Fibroblast of lung (primary cell): ENCODE measurements at places on chromosomes 4 and X. TPM values are rescaled to one million over a fixed set of nuclear protein-coding genes. Genes with fewer than 3 reads are reported as not detected.

The SULT1E1 gene
- not detected in 2 replicates for total RNA-seq

DNA sequence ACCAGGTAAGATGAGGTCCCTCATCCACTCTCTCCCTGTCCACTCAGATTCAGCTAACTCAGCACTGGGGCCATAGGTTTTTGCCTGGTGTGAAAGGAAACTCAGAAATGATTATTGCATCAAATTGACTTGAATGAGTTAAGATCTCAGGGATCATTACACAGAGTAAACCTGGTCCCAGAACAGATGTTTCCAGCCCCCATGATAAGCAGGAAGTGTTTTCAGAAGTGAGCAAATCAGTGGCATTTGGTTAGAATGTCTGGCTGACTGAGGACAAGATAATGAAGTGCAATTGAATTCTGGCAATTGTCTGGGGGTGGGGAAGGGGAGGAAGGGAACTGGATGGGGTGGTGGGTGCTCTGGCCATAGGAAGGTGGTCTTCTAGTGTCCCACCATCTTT, 108.0 kb downstream of the CHIC2 start:
- no peak for DNase-seq
- H3K36me3 ChIP-seq = no peaks in the 10 kb centered on the region
- H3K4me3 ChIP-seq = no peak overlapping the region
- no peak overlapping the region for H3K27ac ChIP-seq
- no peaks in the 10 kb centered on the region for H3K27me3 ChIP-seq
- peaks cover 2% of the 10 kb centered on the region for H3K4me1 ChIP-seq

DNA sequence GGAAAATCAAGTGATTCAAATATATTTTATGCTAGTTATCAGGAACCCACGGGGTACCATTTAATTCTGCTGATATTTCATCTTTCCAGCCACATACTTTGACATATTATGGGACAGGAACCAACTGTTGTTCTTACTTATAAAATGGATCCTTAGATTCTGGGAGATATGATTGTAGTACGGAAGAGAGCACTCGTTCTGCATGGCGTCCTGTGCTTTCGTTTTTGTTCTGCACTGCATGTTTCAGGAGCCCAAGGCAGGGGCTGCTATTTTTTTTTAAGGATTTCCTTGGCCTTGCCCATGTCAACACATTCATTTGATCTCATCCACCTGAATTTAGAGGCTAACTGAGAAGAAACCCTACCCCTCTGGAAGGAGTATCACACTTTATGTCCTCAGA, 245.5 kb upstream of the TLL1 start:
- no peaks in the 10 kb centered on the region for H3K36me3 ChIP-seq
- no peak overlapping the region for H3K27ac ChIP-seq
- no peaks in the 10 kb centered on the region for H3K27me3 ChIP-seq
- no peak for DNase-seq

The SYP gene
- total RNA-seq = 0.17 and 0.26 TPM in 2 replicates

GRCh38 chr4:159006202-159006601, 96.7 kb upstream of the RAPGEF2 start:
- H3K4me3 ChIP-seq = no peak overlapping the region
- peaks cover 15% of the 10 kb centered on the region for H3K4me1 ChIP-seq

DNA sequence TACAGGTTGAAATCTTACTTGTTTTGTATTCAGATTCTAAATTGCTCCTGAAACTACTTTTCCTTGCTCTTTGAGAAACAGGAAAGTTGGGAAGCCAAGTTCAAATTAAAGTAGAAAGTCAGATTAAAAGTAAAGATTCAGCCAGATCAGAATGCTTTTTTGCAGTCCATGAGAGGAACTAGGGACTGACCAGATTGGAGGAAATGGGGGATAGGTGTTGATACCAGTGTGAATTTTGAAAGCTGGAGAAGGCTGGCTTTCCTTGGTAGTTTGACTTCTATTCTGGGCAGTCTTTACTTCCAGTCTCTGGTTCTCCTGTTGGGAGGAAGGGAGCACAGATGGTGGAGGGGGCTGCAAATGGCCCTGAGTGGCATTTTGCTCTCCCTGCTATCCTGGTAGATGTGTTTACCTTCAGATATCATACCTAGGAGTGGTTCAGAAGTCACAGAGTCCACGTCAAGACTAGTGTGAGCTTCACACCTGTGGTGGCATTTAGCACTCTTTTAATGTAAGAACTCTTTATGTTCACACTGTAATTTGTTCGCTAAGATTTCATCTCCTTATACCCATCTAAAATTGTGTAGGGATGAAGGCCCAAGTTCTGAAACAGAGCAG, 68.8 kb downstream of the FNIP2 start:
- no peak for DNase-seq
- no peak overlapping the region for H3K27ac ChIP-seq
- H3K4me1 ChIP-seq = no peaks in the 10 kb centered on the region
- H3K4me3 ChIP-seq = no peak overlapping the region
- no peaks in the 10 kb centered on the region for H3K36me3 ChIP-seq

The CSAG3 gene
- total RNA-seq = not detected in 2 replicates

GRCh38 chr4:87532109-87532508, 2.9 kb upstream of the SPARCL1 start:
- no peaks in the 10 kb centered on the region for H3K36me3 ChIP-seq
- no peak overlapping the region for H3K4me3 ChIP-seq
- H3K27ac ChIP-seq = no peak overlapping the region
- H3K27me3 ChIP-seq = no peaks in the 10 kb centered on the region
- H3K4me1 ChIP-seq = peaks cover 3% of the 10 kb centered on the region

The CFAP99 gene
- total RNA-seq = under 0.01 TPM in 1 of 2 replicates, not detected in the other

The PSAPL1 gene
- total RNA-seq = not detected in 2 replicates

DNA sequence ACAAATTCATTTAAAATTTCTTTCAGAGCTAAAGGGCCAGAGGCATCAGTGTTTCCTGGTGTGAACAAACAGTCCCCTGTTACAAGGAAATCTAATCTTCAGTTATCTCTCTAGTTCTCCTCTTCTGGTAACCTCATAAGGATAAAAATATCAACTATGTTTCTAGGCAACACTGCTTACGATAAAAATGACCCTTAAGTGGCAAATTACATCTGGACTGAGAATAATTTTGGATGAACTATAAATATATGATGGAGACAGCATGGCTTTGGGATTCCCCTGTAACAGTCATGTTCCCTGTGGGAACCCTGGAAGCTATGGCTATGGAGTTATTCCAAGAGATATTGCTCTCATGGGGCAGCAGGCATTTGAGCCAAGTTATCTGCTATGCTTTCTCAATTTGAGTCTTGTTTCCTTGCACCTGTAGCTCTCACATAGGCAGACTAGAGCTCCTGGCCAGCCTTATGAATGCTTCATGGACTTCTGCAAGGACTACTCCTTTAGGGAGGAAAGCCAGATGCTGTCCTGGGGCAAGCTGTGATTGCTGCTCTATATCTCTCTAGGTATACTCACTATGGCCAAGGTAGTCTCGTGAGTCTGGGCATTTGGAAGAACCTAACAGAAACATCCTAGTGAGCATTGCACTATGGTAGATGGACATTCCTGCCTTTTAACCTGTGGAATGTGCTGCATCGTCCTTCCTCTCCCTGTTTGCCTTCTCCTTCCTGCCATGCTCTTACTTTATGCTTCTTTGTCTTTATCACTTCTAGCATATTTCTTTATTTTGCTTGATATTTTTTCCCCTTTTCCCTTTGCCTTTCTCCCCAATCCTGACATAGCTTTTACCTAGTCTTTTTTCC, 14.2 kb downstream of the C4orf33 start:
- no peaks in the 10 kb centered on the region for H3K4me1 ChIP-seq
- DNase-seq = no peak

GRCh38 chrX:97189668-97190067, 306.0 kb downstream of the RPA4 start:
- H3K27me3 ChIP-seq = no peaks in the 10 kb centered on the region
- no peaks in the 10 kb centered on the region for H3K4me1 ChIP-seq
- H3K36me3 ChIP-seq = no peaks in the 10 kb centered on the region
- DNase-seq = no peak
- no peak overlapping the region for H3K27ac ChIP-seq
- no peak overlapping the region for H3K4me3 ChIP-seq

The DUSP9 gene
- under 0.01 TPM in 1 of 2 replicates, not detected in the other for total RNA-seq

DNA sequence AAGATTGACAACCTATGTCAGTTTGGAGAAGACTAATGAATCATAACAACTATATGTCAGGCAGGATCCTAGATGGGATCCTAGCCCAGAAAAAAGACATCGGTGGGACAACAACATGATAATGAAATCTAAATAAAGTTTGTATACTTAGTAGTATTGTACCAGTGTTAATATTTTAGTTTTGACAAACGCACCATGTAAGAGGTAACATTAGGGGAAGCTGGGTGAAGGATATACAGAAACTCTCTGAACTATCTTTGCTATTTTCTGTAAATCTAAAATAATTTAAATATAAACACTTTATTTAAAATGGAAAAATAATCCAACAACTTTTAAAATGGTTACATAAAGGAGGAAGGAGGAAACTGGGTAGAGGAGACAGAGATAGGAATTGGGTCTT, 105.6 kb upstream of the AP1S2 start:
- no peaks in the 10 kb centered on the region for H3K36me3 ChIP-seq
- H3K27me3 ChIP-seq = no peaks in the 10 kb centered on the region
- DNase-seq = no peak
- no peaks in the 10 kb centered on the region for H3K4me1 ChIP-seq
- H3K4me3 ChIP-seq = no peak overlapping the region

The SAGE1 gene
- not detected in 2 replicates for total RNA-seq

The ADH1B gene
- 364 and 844 TPM in 2 replicates for total RNA-seq

The FAM47E gene
- total RNA-seq = 0.99 and 1.0 TPM in 2 replicates

DNA sequence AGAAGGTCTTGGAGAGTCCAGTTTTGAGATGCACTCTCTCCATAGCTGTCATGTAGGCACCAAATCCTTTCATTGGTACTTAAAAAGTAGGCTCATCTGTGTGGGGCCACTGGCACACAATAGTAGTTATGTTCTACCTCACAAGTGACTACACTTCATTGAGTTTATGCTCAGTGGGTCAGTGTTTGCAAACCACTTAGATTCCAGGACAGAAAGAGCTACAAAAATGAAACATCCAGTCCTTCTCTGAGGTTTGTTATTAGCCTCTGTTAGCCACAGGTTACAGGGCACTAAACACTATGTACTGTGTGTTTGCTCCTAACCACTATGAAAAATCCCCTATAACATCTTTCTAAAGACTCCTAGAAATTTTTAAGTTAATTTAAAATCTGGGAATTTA, 13.8 kb downstream of the RAB28 start:
- no peaks in the 10 kb centered on the region for H3K27me3 ChIP-seq
- H3K4me1 ChIP-seq = no peaks in the 10 kb centered on the region
- no peak for DNase-seq
- no peaks in the 10 kb centered on the region for H3K36me3 ChIP-seq
- no peak overlapping the region for H3K4me3 ChIP-seq

GRCh38 chrX:128165884-128166408, 113.7 kb upstream of the ACTRT1 start:
- H3K4me3 ChIP-seq = no peak overlapping the region
- no peak overlapping the region for H3K27ac ChIP-seq
- no peaks in the 10 kb centered on the region for H3K27me3 ChIP-seq
- DNase-seq = no peak
- H3K36me3 ChIP-seq = no peaks in the 10 kb centered on the region

- no peaks in the 10 kb centered on the region for H3K36me3 ChIP-seq
- H3K4me1 ChIP-seq = no peaks in the 10 kb centered on the region
- no peaks in the 10 kb centered on the region for H3K27me3 ChIP-seq
- no peak overlapping the region for H3K27ac ChIP-seq
Measured at GRCh38 chr4:151901631-151902030, 140.8 kb upstream of the GATB start.

The MAGEC3 gene
- not detected in 2 replicates for total RNA-seq

GRCh38 chrX:136636121-136636520, 11.8 kb upstream of the CD40LG start:
- H3K4me1 ChIP-seq = no peaks in the 10 kb centered on the region
- H3K4me3 ChIP-seq = no peak overlapping the region
- H3K27ac ChIP-seq = no peak overlapping the region
- H3K27me3 ChIP-seq = no peaks in the 10 kb centered on the region
- no peak for DNase-seq

DNA sequence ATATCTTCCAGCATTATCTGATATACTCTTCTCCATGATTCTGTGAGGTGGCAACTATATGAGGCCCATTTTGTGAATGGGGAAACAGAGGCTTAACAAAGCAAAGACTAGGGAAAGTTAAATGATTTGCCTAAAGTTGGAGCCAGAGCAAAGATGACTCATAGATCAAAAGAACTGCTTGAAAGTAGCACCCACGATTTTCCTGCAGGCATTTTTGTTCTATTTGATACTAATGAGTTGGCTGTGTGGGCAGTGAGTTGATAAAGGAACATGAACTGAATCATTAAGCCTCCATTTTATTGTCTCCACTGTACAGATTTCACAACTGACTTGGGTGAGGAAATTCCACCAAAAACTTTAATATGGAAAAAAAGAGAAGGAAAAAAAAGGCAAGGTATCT, 138.9 kb upstream of the IGFBP7 start:
- DNase-seq = peak; percentile 86
- no peak overlapping the region for H3K27ac ChIP-seq
- H3K27me3 ChIP-seq = no peaks in the 10 kb centered on the region
- H3K4me3 ChIP-seq = no peak overlapping the region
- no peaks in the 10 kb centered on the region for H3K36me3 ChIP-seq
- no peaks in the 10 kb centered on the region for H3K4me1 ChIP-seq

DNA sequence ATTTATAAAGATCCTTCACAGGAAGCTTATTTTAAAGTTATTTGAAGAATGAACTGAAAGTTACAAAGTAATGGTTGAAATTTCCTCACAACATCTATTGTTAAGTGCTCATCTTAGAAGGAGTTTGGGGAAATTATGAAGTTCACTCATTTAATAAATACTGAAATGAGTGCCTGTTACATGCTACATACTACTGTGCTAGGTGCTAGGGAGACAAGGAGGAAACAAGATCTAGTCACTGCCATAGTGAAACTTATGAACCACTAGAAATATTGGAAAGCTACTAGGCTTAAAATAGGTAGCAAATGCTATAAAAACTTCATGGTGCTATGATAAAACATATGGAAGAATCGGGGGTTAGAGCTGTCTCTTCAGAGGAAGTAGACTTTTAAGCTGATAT, 97.1 kb downstream of the JADE1 start:
- no peak for DNase-seq
- H3K27ac ChIP-seq = no peak overlapping the region
- H3K36me3 ChIP-seq = no peaks in the 10 kb centered on the region
- no peaks in the 10 kb centered on the region for H3K4me1 ChIP-seq
- H3K4me3 ChIP-seq = no peak overlapping the region
